ENCODE measurements at places on chromosomes 7 and 10.

DNA sequence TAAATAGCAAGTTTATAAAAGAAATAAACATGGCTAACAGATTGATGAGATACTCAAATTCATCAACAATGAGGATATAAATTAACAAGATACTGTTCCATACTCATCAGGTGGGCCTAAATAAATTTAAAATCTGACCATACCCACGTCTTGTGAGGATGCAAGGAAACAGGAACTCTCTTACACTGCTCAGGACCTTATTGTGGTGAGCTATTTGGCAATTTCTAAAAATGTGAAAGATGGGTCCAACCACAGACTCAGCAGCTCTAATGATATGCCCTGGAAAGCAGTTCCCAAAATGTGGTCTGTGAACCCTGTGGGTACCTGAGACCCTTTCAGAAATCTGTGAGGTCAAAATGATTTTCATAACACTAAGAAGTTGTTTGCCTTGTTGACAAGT is 21.5 kb downstream of the RPP38 start:
- DNase-seq, result no peak

GRCh38 chr10:1115607-1115955 is 59.4 kb downstream of the WDR37 start:
- no peak for DNase-seq

DNA sequence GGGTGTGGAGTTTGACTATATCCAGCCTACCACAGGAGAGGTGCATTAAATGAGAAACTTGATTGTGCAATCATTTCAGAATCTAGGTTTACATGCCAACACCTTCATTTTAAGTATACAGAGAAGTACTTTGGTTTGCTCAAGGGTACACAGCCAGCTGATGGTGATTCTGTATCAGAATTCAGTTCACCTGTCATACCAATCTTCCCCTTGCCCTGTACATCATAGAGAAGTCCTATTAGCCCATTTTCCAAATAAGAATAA is 35.0 kb upstream of the PPP1R17 start:
- no peak for DNase-seq

DNA sequence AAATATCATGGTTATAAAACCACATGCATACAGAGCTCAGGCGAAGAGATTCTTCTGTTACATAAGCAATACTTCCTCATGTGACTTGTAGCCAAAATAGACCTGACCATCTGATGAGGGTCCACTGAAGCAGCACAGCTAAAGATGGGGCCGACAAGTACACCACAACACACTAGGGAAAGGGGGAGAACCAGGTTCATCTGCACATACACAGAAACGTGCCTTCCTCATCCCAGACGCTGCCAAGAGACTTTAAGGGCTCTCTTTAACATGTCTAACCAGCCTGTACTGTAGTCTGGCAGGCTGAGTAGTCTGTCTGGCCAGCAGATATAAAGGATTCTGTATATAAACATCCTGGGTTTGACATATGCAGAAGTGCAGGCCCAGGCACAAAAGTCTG is 30.3 kb downstream of the ERCC6 start:
- DNase-seq, result no peak

DNA sequence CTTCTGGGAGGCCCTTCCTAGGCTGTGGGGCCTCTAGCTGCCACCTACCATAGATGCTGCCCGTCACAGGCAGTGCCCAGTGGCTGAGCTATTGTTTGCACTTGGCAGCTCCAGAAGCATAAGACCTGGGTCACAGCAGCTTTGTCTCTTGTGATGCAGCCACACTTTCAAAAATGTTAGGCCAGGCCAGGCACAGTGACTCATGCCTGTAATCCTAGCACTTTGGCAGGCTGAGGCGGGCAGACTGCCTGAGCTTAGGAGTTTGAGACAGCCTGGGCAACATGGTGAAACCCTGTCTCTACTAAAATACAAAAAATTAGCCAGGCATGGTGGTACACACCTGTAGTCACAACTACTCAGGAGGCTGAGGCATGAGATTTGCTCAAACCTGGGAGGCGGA is 9.5 kb upstream of the KAZALD1 start:
- no peak for DNase-seq

DNA sequence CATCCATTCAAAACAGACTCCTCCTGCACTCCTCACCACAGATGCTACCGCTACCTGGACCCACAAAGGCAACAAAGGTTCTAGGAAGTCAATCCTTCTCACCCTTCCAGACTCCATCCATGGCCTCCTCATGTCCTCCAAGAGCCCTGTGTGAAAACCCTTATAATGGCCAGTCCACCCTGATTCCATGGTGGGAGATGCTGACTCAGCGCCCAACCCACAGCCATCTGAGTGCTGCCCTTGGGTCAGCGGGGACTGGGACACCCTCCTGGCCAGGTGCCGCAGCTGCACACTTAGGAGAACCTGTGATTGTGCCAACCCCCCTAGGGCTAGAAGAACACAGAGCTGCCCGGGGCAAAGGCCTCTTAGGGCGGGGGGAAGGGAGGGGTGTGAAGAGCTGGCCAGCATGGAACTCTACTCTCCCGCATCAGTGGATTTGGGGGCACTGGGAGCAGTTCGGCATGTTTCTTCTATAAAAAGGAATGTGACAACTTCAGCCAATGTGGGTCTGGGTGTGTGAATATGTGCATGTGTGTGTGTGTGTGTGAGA is 25.4 kb downstream of the TMEM273 start:
- DNase-seq, result no peak

DNA sequence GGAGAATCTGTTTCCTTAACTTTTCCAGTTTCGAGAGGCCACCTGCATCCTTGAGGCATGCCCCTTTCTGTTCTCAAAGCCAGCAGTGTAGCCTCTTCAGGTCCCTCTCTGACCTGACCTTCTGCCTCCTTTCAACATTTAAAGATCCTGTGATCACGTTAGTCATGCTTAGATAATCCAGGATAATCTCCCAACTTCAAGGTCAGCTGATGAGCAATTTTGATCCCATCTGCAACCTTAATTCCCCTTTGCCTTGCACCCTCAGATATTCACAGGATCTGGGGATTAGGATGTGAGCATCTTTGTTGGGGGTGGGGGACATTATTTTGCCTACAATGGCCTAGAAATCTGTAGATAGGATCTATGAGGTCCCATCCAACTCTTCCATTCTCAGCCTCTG is 8.0 kb downstream of the HKDC1 start:
- DNase-seq, result no peak

DNA sequence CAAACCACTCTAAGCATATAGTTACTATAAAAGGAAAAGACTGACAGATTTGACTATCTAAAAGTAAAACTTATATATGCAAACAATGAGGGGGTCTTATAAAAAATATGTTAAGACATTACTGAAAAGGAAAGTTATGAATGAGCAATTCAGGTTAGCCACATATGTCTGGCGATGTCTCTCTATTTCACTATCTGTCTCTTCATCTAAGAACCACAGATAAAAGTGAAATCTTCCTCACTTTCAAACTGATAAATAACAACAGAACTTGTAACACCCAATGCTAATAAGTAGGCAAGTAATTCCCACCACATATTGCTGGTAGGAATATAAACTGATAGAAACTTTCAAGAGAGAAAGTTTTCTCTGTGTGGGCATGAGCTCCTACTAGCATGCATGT is 138.2 kb downstream of the CHCHD3 start:
- DNase-seq, result no peak

DNA sequence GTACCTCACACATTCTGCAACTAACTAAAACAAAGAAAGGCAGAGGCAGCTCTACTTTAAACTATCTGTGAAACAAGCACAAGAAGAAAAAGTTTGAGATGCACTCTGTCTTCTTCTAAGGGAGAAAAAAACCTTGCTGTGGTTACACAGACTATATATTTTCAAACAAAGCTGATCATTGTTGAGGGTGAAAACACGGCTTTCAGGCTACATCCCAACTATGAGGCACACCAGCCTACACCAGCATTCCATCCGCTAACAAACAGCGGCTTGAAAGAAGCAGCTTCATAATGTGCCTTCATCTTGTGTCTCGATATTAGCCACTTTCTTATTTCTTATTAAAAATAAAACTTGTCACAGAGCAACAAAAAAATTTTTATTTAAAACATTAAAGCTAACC is 79.1 kb downstream of the USP6NL start:
- DNase-seq, result no peak

DNA sequence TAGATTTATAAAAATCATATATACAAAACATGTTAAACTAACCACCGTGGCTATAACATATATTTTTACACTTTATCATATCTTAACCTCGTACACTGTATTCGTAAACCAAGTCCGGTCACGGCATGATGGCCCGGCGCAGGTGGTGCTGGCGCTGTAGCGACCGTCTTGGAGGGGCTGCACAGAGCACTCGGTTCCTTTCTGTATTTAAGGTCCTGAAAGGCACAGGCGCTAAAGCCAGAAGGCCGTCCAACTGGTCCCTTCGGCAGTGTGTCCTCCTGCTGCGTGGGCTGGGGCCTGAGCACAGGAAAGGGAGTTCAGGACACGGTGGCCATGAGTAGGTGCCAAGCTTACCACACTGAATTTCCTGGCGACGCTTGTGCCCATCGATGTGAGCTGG is 33.8 kb downstream of the AMZ1 start:
- no peak for DNase-seq

GRCh38 chr7:128110641-128111364 is 79.6 kb upstream of the LRRC4 start:
- DNase-seq, result no peak

GRCh38 chr7:92681633-92682032 is 91.4 kb upstream of the FAM133B start:
- DNase-seq, result no peak

DNA sequence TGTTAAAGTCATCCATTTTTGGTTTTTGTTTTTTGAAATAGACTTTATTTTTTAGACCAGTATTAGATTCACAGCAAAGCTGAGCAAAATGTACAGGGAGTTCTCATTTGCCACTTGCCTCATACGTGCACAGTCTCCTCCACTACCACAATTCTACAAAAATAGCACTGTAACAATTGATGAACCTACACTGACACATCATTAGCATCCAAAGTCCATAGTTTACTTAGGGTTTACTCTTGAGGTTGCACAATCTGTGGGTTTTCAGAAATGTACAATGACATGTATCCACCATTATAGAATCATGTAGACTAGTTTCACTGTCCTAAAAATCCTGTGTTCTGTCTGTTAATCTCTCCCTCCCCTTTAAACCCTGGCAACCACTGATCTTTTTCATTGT is 125.8 kb upstream of the PDSS1 start:
- no peak for DNase-seq

- peak; percentile 87 for DNase-seq
These were observed at the start of gene RADIL for GRCh38 chr7:4883372-4884144. Gene RADIL, minus strand, starts transcription at chr7:4883716. Its CDS starts 5,577 bp downstream, at chr7:4878139.

DNA sequence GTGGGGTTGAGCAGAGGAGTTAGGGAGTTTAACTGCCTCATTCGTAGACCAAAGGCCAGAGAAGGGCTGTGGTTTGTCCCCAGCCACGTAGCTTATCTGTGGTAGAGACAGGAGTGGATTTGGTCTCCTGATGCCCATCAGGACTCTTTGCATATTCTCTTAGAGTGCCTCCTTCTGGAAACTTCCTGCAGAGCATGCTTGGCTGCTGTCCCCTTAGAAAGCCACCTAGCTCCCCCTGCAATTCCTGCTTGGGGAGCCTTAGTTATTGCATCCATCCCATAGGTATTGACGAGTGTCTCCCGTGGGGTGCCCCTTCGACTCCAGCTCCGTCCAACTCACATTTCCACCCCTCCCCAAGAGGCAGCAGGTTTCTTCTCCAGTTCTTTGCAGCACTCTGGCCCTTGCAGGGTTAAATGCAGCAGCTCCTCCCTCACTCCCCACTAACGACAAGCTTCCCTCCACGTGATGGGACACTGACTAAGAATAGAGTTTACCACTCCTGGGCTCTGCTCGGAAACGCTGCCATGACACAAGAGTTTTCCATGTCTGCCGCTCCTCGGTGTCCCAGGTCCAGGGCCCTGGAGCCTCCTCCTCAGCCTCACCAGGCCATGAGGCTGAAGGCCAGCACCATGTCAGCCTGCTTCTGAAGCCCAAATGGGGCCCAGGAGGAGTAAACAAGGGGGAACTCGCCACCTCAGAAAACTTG is 147.8 kb upstream of the UNC5B start:
- no peak for DNase-seq

DNA sequence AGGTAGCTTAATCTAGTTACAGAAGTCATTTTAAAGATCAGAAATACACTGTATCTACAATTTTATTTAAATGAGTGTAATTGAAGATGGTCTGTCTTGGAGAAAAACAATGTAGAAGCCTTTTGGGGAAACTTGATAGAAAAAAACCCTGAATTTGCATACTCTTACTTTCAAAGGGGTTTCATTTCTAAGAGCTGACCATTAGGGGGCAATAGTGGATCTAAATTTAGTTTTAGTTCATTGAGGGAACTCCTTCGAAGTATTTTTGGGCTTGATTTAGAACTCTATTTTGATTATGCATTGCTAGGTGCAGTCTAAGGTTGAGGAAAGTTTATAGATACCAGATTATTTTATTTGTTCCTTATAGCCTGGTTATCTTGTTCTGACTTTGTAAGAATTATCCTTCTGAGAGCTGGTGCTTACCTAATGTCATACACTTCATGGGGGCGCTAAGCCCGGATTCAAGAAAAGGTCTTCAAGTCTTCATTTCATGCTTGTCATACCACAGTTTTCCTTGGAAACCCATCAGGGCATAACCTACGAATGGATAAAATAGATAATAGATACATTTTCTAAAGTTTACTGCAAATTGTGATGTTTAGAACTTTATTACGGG is 69.1 kb upstream of the MXI1 start:
- DNase-seq, result no peak

DNA sequence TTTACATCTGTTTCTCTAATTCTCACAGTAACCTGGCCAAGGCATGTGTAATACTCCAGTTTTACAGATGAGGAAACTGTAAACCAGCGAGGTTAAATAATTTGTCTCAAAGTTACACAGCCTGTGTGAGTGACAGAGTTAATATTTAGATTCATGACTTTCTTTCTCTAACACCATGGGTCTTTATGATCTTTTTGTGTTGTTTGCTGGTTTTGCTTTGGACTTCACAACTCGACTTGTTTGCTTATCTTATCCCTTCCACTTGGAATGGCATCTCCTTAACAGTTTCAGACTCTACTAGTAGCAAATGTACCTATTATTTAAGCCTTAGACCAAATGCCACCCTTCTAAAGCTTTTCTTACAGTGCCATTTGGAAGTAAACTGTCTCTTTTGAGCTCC is 34.4 kb downstream of the MXI1 start:
- DNase-seq, result no peak

DNA sequence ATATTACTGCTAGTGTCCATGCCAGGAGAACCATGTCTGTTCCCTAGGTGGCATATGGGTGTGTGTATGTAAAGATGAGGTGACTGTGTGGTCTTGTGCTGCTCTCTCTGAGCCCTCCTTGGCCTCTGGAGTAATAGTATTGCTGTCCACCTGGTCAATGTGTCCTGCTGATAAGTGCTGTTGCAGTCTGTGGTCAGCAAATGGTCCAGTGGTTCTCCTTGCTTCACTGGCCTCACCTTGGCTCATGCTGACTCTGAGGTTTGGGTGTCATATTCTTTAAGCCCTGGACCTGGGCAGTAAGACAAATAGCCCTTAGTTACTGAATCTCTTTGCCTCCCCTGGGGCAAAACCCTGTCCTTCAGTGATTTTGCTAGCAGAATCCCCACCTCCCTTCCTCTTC is 56.8 kb downstream of the TPST1 start:
- DNase-seq, result no peak

GRCh38 chr10:121753726-121754476 is 155.7 kb upstream of the FGFR2 start:
- DNase-seq, result peak; percentile 11
